ENCODE measurements at places on chromosomes 3 and 15.

DNA sequence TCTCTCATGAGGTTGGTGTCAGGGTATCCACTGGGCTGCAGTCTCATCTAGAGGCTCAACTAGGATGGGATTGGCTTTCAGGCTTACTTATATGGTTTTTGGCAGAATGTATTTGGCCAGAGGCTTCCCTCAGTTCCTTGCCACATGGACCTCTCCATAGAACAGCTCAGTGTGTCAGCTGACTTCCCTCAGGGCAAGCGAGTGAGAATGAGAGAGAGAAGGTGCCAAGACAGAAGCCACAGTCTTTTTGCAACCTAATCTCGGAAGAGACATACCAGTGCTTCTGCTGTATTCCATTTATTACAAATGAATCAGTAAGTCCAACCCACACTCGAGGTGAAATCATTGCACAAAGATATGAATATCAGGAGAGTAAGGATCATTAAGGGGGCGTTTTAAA, 129.2 kb downstream of the CCNL1 start:
- no peak for DNase-seq

DNA sequence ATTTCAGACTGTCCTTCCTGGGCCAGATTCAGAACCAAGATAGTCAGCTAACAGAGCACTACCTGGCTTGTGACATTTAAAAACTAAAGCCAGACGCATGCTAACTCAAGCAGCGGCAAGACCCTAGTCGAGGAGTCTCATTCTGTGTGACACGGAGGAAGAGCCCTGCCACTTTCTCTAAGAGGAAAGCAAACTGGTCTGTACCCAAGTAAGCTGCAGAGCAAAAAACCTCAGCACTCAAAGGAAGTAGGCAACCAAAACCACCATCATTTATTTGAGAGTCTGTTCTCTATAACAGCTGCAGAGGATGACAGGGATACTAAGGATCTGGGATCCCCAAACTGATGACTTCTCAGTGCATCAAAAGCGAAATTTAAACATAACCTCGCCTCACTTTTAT, 152.1 kb downstream of the OSBPL10 start:
- no peak for DNase-seq

DNA sequence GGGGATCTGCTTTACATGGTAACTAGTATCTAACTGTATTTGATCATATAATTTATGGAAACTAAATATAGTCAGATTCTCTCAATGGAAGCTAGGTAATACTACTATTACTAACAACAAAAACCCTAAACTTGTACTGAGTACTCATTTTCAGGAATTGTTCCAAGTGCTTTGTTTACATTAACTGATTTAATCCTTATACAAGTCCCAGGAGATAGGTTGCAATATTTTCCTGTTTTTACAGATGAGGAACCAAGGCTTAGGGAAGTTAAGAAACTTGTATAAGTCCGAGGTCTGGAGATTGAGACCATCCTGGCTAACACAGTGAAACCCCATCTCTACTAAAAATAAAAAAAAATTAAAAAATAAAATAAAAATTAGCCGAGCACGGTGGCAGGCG, 7.5 kb upstream of the MTHFS start:
- DNase-seq: no peak

GRCh38 chr3:43017593-43018195, 38.6 kb downstream of the GASK1A start:
- DNase-seq: no peak

GRCh38 chr3:106839576-106840280, 537.5 kb upstream of the CCDC54 start:
- DNase-seq: no peak

- DNase-seq: no peak
These were observed 41.7 kb downstream of the PAQR5 start for GRCh38 chr15:69340243-69340900.

DNA sequence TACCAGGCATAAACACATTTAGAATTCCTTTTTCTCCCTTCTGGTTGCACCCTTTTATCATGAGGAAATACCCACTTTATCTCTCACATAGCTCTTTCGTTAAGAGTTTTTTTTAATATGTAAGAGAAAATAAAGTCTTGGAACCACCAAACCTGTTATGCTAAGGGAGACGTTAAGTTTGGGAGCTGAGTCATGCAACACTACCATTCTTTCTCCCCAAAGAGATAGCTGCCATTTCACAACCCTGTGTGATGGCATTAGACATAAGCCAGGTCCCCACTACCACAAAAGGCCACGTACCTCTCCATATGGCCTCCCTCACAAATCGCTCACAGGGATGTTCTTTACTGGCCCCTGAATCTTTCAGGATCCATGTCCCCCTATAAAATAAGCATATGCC, 7.6 kb upstream of the NIPA1 start:
- no peak for DNase-seq

GRCh38 chr3:60325610-60326170, 925.6 kb downstream of the FHIT start:
- DNase-seq: no peak

- no peak for DNase-seq
These were observed 183.6 kb upstream of the ATP11B start for GRCh38 chr3:182609575-182610156.

GRCh38 chr3:195124378-195124992, 146.5 kb downstream of the XXYLT1 start:
- no peak for DNase-seq

DNA sequence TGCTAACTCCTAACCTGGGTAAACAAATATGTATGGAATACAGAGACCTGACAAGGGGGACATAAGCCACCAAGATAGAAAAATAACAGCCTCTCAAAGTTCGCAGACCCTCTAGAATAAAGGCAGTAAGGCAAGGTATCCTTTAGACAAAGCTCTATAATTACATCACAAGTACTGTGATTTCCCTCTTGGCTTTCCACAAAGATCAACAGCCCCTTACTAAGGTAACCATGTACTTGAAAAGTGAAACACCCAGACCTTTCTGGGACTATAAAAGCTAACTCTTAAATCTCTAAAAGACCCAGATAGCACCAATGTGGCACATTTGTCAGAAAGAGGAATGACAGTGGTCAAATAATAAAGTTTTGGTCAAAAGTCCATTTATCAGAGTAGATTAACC, 51.9 kb downstream of the TBL1XR1 start:
- DNase-seq: no peak

- no peak for DNase-seq
These were observed 187.2 kb downstream of the SHQ1 start for GRCh38 chr3:72661115-72661457.

DNA sequence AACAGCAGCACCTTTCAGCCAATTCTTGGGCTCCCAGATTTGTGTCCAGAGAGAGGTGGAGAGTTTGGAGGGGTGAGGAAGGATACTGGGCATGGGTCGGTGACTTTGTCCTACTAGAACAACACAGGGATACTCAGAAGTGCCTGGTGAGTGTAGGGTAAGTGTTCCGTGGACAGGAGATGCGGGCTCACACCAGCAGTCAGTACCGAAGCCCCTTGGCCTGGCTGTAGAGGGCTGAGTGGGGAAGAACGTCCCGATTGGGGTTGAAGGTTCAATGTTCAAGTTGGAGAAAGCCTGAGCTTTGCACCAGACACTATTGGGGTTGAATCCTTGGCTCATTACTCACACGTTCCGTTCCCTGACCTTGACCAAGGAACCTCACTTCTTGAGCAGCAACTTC, 40.8 kb upstream of the SLC6A11 start:
- DNase-seq: no peak

DNA sequence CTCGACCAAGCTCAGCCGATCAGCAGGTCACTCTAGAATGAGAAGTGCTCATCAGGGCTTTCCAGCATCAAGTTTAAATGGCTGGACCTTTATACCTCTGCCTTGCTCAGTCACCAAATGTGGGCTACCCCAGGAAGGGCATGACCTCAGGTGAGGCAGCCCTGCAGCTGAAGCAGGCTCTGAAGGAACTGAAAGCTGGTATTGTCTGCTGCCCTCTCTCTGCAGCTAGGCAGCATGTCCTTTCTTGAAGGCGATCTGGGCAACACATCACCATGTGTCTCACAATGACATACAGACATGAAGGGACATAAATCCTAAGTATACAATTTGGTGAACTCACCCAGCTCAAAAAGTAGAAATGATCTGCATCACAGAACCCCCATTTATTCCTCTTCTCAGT, 38.7 kb upstream of the ARID3B start:
- no peak for DNase-seq

DNA sequence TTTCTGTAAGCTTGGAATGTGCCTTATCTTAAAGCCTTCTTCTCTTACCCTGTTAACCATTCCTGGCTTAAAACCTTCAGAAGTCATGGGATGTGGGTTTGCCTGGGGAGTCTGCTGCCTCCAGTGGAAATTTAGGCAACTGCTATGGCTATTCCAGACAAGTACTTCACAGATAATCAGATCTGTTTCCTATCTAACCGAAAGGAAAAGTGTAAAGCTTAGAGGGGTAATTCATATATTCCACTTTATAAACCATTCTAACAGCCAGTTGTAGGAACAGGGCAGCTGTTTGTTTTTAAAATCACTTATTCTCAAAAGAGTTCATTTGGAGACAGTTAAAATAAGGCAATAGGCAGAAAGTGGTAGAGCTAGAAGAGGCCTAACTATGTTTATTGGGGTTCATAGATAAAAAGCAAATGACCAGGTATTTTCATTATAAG, 219.9 kb downstream of the TCF12 start:
- no peak for DNase-seq

GRCh38 chr3:7876741-7877297, 624.8 kb upstream of the LMCD1 start:
- no peak for DNase-seq

DNA sequence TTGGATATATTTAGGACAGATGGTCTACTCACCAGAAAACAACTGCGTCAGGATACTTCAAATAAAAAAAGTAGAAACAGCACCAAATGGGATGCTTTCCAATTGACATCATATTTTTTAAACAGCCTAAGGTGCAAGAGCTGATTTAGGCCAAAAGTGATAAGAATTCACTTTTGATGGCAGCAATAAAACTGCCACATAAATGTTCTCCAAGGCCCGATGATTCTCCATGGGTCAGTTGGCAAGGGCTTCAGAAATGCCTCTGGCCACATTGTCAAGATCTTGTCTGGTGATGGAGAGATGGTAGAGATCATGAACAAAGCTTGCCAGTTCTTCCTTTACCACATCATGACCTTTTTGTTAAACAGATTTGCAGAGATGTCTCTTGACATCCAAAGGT, 38.9 kb downstream of the LDHAL6B start:
- no peak for DNase-seq

DNA sequence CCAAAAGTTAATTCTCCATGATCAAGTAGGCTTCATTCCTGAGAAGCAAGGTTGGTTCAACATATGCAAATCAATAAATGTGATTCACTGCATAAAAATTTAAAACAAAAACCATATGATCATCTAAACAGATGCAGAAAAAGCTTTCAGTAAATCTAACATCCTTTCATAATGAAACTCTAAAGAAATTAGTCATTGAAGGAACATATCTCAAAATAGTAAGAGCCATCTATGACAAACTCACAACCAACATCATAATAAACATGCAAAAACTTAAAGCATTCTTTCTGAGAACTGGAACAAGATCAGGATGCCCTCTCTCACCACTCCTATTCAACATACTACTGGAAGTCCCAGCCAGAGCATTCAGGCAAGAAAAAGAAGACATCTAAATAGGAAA, 254.1 kb downstream of the AGBL1 start:
- DNase-seq: no peak

GRCh38 chr3:101189796-101190195, 130.6 kb downstream of the IMPG2 start:
- no peak for DNase-seq

DNA sequence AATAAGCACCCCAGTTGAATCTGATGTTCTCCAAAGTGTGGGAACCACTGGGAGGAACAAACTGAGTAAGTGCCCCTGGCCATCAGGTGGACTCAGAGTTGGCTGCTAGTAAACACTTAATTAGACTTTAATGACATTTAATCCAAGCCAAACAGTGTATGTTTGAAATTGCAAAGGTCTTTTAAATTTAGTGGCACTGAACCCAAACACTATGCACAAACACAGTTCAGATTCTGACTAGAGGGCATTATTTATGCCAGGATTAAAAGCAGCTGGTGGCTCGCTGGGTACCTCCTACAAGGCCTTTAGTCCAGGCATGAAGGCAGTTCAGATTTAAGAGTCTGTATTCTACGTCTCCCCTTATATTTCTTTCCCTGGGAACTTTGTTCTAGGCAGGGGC, 264.8 kb downstream of the CLSTN2 start:
- DNase-seq: no peak

DNA sequence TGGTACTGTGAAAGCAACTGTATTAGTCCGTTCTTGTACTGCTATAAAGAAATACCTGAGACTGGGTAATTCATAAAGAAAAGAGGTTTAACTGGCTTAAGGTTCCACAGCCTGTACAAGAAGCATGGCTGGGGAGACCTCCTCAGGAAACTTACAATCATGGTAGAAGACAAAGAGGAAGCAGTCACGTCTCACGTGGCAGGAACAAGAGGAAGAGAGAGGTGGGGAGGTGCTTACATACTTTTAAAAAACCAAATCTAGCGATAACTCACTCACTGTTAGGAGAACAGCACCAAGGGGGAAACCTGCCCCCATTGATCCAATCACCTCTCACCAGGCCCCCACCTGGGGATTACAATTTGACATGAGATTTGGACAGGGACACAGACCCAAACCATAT, 48.9 kb downstream of the IQGAP1 start:
- no peak for DNase-seq

DNA sequence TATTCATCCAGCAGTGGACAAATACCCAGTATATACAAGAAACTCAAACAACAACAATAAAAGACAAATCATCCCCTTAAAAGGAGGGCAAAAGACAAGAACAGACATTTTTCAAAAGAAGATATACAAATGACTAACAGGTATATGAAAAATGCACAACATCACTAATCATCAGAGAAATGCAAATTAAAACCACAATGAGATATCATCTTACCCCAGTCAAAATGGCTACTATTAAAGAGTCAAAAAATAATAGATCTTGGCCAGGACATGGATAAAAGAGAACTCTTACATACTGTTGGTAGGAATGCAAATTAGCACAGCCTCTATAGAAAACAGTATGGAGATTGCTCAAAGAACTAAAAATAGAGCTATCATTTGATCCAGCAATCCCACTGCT, 16.9 kb downstream of the DHX36 start:
- DNase-seq: no peak

GRCh38 chr3:190865828-190866227, 3.3 kb upstream of the GMNC start:
- DNase-seq: no peak

- DNase-seq: no peak
These were observed 46.5 kb downstream of the CD86 start for GRCh38 chr3:122101646-122102045.

DNA sequence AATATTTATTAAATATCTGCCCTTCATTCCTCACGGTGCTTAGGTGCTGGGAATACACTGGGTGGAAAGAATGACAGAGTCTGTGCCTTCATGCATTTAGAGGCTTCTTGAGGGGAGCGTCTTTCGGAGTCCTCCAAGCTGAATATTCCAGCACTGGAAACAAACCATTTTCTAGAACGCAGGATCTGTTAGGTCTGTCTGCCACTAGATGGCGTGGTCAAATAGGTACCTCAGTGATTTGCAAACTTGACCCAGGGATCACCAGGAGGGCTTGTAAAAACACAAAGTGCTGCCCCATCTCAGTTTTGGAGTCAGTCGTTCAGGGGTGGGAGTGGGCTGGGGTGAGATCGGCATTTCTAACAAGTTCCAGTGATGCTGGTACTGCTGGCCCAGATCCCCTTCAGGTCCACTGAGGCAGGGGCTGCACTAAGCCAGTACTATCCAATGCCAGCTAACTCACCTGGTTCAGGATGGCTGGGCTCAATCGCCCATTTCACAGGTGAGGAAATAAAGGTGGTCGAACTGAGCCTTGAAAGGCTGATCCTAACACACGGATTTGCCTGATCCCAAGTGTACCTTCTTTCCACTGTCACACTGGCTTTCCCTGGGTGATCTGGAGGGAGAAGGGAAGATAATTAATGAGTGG, 14.8 kb downstream of the ARNT2 start:
- no peak for DNase-seq

Measured in stimulated activated CD4-positive, alpha-beta T cell treated with anti-CD3 and anti-CD28 coated beads, Interleukin-1b, Interleukin-23, amount 100 ng/mL, for 24 hours (primary cell).